ENCODE measurements at places on chromosomes 12 and 14. TPM values are rescaled to one million over a fixed set of nuclear protein-coding genes. Genes with fewer than 3 reads are reported as not detected.

DNA sequence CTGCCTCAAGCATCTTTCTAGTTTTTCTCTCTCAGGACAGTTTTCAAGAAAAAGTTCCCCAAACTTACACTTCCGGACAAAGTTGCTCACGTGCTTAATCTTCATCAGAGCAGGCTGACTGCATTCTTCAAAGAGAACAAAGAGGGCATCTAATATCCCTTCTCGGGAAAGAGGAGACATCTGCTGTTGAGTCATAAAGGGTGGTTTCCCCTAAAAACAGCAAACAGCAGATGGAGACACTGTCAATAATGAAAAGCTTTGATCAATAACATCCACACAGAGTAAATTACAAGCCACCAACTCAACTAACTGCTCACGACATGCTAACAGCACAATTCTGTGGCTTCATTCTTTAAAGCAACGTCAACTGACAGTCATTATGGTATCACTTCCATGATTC lies 8.1 kb downstream of the CIT start:
- no peak for DNase-seq

DNA sequence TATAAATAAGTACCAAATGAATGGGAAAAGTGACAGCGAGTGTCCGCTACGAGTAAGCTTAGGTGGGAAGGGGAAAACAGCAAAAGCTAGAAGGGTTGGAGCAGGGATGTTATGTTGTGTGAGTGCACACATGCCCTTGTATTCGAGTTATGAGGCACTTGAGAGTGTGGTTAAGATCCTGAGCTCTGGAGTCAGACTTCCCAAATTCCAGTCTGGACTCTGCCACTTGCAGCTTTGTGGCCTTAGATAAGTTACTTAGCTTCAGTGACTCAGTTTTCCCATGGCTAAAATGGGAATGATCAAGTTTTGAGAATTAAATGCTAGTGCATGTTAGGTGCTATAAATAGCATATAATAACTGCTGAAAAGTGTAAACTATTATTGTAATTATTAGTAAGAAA lies 44.9 kb downstream of the KTN1 start:
- no peak for DNase-seq

- DNase-seq, result no peak
These were observed 66.7 kb downstream of the RALGAPA1 start for GRCh38 chr14:35742442-35742841.

GRCh38 chr12:103308396-103308795 lies 187.4 kb downstream of the C12orf42 start:
- DNase-seq, result no peak

DNA sequence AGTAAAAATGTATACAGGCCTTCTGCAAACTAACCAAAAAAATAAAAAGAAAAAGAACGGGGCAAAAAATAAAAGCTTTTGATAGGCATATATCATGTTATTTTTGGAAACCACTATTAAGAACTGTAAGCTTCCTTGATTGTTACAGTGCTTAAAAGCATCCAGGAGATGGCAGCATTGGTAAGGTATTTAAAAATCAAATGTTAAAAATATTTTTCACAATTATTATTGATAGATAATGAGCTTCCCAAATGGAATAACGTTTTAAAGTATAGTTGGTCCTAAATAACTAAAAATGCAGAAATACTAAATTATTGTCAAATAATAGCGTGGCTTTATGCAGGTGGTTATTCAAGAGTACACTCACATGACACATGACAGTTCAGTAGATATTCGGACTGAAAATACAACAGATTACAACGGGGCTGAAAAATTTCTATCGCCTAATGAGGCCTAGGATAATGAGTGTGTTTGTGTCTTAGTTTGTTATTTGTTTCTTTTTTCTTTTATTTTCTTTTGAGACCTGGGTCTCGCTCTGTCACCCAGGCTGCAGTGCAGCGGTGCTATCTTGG lies 127.2 kb upstream of the ATF7IP start:
- no peak for DNase-seq

- DNase-seq, result no peak
These were observed 8.4 kb upstream of the CIT start for GRCh38 chr12:119885549-119885948.

The GPRC5A gene
- total RNA-seq, result 58.9 TPM

GRCh38 chr12:117527479-117527855 lies 166.0 kb upstream of the NOS1 start:
- no peak for DNase-seq

DNA sequence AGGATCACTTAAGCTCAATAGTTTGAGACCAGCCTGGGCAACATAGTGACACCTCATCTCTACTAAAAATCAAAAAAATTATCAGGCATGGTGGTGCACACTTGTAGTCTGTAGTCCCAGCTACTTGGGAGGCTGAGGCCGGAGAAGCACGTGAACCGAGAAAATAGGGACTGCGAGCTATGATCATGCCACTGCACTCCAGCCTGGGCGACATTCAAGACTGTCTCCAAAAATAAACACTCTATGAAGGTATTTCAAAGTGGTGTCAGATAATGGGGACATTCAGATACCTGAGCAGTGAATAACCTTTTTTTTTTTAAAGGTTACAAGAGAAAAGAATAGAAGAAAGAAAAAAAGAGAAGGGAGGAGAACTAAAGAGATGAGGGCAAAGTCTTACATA lies 98.1 kb downstream of the MED13L start:
- no peak for DNase-seq

DNA sequence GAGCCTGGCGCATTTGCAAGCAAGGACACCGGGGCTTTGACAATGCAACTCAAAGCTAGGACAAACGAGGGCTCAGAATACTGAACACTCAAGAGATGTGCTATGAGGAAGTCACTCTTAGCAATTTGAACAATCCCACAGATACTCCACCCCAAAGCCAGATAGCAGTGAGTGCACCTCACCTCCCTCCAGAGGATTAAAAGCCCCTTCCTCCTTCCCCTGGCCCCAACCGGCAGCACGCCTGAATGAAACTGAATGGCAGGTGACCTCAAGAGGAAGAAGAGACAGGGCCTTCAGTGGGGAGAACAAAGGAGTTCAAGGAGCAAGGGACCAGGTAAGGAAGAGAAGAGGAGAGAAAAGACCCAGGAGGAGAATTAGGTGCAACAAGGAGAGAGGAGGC lies 1.9 kb upstream of the KRT78 start:
- DNase-seq, result no peak

The SVOP gene
- not detected for total RNA-seq

DNA sequence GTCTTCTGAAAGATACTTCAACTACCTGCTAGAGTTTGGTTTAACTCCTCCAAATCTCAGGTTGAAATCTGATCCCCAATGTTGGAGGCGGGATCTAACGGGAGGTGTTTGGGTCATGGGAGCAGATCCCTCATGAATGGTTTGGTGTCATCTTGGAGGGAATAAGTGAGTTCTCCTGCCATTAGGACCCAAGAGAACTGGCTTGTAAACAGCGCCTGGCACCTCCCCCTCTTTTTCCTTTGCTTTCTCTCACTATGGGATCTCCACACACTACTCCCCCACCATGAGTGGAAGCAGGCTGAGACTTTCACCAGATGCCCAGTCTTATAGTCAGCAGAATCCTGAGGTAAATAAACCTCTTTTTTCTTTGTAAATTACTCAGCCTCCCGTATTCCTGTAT lies 2.5 kb downstream of the CNIH1 start:
- no peak for DNase-seq

DNA sequence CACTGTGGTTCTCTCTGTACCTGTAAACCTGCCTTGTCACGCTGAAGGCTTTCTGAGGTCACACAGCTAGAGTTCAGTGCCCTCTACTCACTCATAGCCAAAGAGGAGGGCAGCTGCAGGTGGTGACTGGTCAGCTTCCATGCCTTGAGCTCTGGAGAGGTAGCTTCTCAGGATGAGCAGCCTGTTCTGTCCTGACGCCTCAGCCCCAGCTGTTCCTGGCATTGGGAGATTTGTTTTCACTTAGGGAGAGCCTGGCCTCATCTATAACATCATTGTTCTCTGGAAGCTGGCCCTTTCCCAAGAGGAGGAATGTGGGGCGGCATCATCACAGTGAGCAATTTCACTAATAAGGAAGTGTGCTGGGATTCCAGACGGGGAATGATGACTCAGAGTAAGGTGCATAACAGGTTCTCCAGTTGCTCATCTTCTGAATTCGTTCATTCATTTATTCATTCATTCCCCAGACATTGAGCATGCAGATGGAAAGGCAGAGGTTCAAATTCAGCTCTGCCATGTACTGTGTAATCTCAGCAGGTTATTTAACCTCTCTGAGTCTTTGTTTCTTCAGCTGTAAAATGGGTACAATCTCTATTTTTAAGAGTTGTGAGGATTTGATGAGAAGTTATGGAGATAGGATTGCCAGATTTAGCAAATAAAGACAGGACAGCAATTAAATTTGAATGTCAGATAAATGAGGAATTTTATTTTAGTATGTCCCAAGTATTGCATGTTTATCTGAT lies 255.8 kb upstream of the CRY1 start:
- DNase-seq, result peak; percentile 68

GRCh38 chr14:65565948-65566347 lies 153.4 kb downstream of the FUT8 start:
- no peak for DNase-seq

- peak; percentile 34 for DNase-seq
These were observed 3.6 kb upstream of the WSB2 start for GRCh38 chr12:118064608-118065007.

DNA sequence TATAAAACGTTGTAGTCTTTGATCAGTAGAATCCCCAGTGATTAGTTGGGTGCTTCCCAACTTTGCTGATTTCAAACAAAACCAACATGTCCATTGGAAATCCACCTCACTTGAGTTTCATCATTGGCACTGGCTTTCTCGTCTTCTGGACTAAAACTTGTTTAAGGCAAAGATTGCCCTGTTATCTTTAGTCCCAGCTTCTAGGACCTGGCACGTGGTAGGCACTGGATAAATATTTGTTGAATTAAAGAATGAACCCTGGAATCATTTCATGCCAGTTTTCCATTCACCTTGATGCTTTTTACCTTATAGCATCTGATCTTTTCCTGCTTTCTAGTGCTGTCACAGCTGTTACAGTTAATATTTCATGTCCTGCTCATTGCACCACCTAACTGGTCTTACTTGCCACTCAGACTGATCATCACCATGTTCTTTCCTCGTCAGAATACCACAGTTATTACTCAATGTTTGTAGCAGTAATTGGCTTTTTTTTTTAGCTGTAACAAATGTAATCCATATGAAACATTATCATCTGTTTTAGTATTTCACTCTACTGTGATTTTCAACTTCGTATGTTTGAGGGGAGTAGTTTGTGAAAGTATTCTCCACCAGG lies 7.3 kb upstream of the C12orf50 start:
- no peak for DNase-seq

- DNase-seq, result no peak
These were observed 39.3 kb downstream of the FBRSL1 start for GRCh38 chr12:132529156-132529839.

The KLRG1 gene
- 0.43 TPM for total RNA-seq

The RECQL gene
- 18.3 TPM for total RNA-seq

The DTX3 gene
- total RNA-seq, result 8.1 TPM
